ENCODE measurements at places on chromosomes 7 and 10.

GRCh38 chr10:54478601-54479000 lies 322.4 kb downstream of the PCDH15 start:
- DNase-seq, result no peak

- no peak for DNase-seq
These were observed 26.3 kb downstream of the GAD2 start for GRCh38 chr10:26242706-26243350.

DNA sequence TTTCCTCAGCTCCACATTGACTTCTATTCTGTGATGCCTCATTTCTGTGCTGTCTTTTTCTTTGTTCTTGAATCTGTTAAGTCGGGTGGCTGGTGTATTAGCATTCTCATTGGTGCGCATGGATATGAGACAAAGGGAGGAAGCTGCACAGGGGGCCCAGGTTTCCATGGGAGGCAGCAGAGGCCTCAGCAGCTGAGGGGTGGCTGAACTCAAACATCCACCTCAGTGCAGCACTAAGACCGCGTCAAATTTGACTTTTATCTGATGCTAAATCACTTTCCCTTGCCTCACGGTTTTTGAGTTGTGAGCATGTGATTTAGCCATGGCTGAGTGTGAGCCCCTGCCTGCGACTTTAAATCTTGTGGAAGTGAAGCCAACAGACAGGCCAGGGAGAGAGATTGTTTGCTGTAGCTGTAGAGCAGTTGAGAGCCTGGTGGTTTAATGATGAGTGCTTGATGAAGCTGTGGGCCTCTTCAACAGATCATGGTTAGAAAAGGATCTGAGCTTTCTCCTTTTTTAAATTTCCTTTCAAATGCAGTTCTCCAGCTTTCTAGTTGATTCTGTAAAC lies 193.3 kb upstream of the ZNF804B start:
- DNase-seq, result no peak

- no peak for DNase-seq
These were observed 266.3 kb downstream of the PPP1R3A start for GRCh38 chr7:113652501-113652900.

DNA sequence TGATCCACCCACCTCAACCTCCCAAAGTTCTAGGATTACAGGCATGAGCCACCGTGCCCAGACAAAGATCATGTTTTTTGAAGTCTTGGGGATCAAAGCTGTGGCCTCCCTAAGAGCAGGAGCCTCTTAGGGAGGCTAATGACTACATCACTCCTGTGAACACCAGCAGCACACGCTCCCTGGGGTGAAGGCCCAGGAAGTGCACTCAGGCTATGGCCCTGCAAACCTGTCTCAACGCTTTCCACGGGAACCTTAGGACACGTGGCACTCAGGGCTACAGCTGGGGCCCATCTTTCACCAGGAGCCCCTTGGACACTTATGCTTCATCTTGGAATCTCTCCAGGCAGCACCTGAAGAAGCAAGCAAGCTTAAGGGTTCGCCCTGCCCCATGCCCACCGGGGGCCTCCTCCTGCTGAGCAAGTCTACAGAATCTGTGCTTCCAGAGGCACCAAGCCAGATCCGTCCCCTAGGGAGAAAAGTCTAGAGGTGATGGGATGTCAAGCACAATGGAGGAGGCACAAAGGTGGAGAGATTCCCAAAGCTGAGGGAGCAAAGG lies 18.4 kb downstream of the VSTM4 start:
- no peak for DNase-seq

DNA sequence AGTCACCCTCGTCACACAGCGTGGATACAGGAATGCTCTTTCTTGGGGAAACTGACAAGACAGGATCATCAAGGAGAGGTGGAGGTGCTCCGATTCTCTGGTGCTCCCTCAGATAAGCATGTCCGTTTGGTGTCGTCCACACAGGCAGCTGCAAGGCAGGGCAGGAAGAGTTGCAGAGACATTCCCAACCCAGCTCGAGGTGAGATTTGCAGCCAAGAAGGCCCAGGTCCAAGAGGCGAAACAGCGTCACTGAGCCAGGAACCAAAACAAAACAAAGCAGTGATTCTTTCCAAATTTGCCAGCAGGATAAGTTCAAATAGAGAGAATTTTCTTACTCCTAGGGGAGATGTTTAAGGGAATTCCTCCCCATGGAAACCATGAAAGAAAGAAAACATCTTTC lies 386.5 kb upstream of the PFKP start:
- DNase-seq, result no peak

GRCh38 chr7:55073051-55073511 lies 54.3 kb downstream of the EGFR start:
- no peak for DNase-seq

- DNase-seq, result no peak
These were observed 56.1 kb upstream of the CAPZA2 start for GRCh38 chr7:116806046-116806944.

DNA sequence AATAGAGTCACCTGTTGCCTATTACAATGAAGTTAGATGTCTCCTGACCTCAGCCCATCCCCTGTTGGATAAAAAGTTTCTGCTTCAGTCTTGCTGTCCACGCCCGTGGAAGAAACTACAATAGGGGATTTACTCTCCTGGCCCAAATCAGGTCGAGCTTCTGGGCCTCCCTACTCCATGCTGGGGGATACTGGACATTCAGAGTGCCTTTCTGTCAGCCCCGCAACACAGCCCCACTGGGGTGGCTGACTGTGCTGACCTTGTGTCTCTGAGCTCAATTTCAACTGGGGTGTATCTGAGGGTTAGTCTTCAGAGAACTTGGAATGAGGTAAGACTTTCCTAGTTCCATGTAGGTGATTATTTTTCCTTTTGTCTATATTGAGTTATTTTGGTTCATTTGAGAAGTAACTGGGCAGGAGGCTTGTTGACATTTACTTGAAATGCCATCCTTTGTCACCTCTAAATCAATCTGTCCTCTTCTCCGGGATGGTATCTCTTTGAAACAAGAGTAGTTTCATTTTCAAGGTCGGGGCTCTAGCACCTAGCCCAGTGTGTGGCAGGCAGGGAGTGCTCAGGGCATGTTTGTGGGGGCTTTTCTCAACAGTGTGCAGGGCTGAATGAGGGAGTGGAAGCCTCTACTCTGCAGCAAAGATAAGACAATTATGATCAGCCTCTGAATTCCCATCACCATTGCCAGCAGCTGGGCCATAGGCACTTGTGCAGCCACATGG lies 17.7 kb upstream of the CXCL12 start:
- DNase-seq, result no peak

DNA sequence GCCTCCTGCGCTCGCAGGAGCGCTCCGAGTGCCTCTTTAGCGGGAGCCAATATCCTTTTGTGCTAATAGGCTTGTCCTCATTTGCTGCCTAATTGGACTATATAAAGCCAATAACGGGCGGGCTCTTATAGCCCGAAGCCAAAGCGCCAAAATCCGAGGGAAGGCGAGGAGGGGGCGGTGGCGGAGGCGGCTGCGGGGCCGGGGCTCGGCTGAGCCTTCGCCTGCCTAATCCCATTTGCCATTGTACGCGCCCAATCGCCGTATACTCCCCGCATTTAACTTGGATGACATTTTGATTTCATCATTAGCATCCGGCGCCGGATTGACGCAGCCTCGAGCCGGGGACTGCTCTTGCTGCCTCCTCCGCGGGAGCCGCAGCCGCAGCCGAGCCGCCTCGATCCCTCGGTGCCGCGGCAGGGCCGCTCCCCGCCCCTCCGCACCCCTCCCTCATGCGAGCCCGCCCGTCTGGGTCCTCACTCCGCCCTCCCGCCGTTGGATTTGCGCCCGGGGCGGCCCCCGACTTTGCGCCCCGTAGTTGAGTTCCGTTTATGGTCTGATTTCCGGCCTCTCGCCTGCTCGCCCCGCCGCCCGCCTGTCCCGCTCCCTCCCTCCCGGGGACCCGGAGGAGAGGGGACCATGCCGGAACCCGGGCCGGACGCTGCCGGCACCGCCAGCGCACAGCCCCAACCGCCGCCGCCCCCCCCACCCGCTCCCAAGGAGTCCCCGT lies at the start of gene HMX3:
Gene HMX3 (plus strand): TSS at position 556 of the 727 bp plus-strand sequence. CDS start 81 bp downstream, at position 637.
- no peak for DNase-seq

DNA sequence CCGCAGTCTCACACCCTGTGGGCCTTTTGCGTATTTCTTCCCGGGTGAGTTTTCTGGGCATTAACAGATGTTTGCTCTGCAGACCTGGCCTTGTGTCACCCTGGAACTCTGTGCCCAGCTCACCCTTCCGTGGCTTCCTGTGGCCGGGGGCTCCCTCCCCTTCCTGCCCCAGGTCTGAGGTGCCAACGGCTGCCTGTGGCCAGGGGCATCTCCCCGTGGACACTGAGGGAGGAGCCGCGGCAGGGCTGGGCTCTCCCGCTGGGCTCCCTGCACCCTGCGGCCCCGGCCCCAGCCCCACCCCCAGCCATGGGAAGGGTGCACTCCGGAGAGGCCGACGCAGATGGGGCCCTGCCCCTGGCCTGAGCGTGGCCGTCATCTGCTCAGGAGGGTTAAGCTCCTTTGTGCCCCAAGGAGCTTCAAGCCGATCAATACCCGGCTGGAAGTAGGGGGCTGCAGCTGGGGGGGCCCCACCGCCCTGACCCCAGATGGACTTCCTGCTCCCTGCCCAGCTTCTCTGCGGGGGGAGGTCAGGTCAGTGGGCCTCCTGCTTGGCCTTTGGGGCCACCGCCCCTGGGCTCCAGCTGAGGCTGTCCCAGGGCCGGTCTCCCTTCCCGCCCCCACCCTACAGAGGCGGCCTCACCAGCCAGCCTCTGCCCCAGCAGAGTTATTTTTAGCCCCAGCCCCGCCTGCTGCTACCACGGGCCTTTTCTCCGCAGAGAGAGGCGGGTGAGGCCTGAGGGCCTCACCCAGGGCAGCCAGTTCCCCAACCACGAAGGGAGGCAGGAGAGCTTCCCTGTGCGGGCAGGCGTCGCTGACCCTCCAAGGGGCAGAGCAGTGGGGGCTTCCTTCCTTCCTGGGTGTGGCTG lies 24.2 kb downstream of the PWWP2B start:
- DNase-seq, result peak; percentile 21

DNA sequence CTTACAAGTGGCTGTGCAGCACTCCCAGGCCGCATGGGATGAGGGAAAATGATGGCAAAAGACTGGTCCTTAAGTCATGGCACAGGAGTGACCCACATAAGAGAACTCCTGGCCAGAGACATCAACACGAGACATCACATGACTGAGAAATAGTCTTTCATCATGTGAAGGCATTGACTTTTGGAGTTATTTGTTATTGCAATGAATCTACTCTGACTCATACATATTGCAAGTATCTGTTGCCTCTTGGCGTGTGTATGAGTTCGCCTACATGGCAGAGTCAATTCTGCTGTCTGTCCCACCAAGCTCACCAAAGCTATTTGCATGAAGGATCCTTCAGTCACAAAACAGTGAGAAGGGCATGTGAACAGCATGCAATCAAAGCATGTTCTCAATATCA lies 59.7 kb upstream of the HABP2 start:
- DNase-seq, result no peak

DNA sequence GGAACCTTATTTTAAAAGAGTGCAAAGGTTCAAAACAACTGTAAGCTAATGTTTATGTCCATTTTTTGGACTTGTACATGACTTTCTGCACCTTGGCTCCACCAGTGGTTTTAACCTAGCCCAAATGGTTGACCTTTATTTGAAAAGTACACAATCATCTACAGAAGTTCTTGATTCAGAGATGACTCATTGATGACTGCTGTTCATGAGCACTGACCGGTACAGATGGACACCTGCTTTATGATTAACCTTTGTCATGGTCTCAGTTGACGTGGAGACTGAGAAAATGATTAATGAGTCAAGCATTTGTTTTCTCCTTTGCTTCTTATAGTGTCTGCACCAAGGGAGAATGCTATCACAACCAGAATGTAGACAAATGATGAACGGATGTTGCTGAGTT lies 55.7 kb upstream of the PTER start:
- no peak for DNase-seq

- DNase-seq, result no peak
These were observed 51.1 kb downstream of the HYCC1 start for GRCh38 chr7:22962775-22963350.

- no peak for DNase-seq
These were observed 92.8 kb upstream of the TMEM168 start for GRCh38 chr7:112882991-112883390.

GRCh38 chr7:30062587-30062986 lies 34.4 kb downstream of the PLEKHA8 start:
- DNase-seq, result no peak

DNA sequence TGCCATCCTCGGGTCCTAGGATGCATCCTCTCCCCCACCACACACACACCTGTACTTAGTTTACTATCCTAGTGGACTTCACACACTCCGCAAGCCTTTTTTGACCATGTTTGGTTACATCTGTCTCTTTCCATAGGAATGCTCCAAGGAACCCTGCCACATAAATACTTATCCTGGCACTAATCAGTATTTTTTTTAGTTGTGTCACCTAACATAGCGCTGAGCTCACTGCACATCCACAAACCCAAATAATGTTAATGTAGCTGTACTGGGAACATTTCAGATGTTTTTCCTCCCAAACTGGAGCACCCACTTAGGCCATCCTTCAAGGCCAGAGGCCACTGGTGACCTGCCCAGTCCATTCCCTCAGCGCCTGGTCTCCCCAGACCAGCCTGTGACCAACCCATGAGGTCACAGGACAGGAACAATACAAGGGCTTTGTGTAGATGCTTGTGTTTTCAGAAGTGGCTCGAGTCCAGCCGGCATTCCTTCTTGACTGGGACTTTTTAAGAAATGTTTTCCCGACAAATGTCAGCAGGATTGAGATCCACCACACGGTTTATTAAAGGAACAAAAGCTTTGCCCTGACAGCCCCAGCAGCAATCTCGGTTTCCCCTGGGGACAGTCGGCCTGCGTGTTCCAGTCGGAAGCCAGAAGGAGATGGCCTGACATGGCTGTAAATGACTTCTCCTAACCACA lies 181.4 kb downstream of the JCAD start:
- no peak for DNase-seq

- DNase-seq, result no peak
These were observed 101.5 kb downstream of the GFRA1 start for GRCh38 chr10:116171505-116171904.

- no peak for DNase-seq
These were observed 46.0 kb upstream of the TRIM8 start for GRCh38 chr10:102598243-102598642.

GRCh38 chr10:108632144-108632543 lies 1291.2 kb downstream of the XPNPEP1 start:
- no peak for DNase-seq

DNA sequence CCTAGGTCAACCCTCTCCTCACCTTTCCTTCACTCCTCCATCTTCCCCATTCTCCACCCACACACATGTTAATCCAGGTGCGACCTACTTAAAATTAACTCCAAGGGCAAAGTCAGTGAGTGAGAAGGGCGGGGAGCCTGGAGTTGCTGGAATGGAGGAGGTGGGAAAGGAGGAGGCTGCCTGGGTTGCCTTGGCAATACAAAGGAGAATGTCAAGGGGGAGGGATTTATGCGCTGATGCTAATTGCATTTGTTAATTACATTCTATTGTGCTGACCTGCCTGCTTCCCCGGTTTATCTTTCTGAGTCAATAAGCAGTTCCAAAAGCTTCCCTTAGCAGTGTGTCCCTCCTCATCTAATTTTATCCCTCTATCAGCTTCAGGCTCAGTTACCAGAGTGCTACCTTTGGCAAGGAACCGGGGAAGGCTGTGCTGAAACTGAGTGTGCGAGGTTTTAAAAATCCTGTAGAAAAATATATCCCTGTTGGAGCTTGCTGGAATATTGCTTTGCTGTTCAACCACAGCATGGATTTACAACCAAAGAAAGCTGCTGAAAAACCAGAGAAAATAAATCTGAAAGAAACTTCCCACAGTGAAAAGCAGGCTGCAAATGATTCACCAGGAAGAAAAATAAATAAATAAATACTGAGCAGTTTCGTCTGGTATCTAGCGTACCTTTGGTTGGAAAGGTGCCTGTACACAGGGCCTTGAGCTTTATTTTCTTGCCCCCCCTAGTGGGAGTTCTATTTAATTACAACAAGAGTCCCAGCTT lies 113.2 kb upstream of the DGKB start:
- DNase-seq, result no peak

GRCh38 chr7:1754345-1754908 lies 84.3 kb downstream of the ELFN1 start:
- no peak for DNase-seq

All from stimulated activated CD4-positive, alpha-beta T cell treated with anti-CD3 and anti-CD28 coated beads, TNF-alpha, amount 100 ng/mL, for 24 hours (primary cell).